ENCODE measurements at places on chromosomes 3 and 15. TPM values are rescaled to one million over a fixed set of nuclear protein-coding genes. Genes with fewer than 3 reads are reported as not detected.
A peak's percentile ranks its signal among the peaks of the same experiment; 100 is the strongest.

Gene CPLX3
- total RNA-seq = 40.5 TPM

Gene KY
- total RNA-seq = 1.4 TPM

Gene SERP1
- total RNA-seq = 304 TPM

Gene CIP2A
- total RNA-seq = 2.0 TPM

Gene CHRD
- total RNA-seq = 2.5 TPM

Gene IMPG2
- 0.28 TPM for total RNA-seq

GRCh38 chr3:130816561-130817445 is 70.2 kb upstream of the PIK3R4 start:
- H3K27ac ChIP-seq = peak overlapping the region; percentile 22
- no peaks in the 10 kb centered on the region for H3K4me1 ChIP-seq
- no peak for DNase-seq

GRCh38 chr3:51384055-51384725 is 901 bp upstream of the MANF start:
- no peaks in the 10 kb centered on the region for H3K36me3 ChIP-seq
- peak overlapping the region; percentile 91 for H3K27ac ChIP-seq
- no peak for DNase-seq
- H3K4me3 ChIP-seq = peak overlapping the region; percentile 78
- H3K4me1 ChIP-seq = peaks cover 16% of the 10 kb centered on the region

DNA sequence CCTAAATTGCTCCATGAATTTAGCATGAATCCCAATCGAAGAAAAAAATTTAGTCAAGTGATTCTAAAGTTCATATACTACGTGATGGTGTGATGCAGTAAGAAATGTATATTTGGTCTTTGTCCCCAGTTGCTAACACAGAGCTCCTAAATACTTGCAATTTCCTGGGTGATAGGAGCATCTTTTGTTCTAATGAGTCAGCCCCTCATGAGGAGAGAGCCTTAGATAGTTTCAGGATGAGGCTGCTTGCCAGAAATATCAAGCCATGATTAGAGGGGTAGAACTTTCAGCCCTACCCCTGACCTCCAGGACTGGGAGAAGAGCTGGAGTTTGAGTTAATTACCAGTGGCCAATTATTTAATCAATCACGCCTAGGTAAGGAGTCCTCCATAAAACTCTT is 170.2 kb downstream of the PDE8A start:
- no peak overlapping the region for H3K4me3 ChIP-seq
- H3K36me3 ChIP-seq = no peaks in the 10 kb centered on the region
- H3K27ac ChIP-seq = no peak overlapping the region
- H3K27me3 ChIP-seq = no peaks in the 10 kb centered on the region
- DNase-seq = no peak
- no peaks in the 10 kb centered on the region for H3K4me1 ChIP-seq

- H3K4me1 ChIP-seq = no peaks in the 10 kb centered on the region
- no peaks in the 10 kb centered on the region for H3K27me3 ChIP-seq
- no peak overlapping the region for H3K4me3 ChIP-seq
- no peak for DNase-seq
- no peak overlapping the region for H3K27ac ChIP-seq
- no peaks in the 10 kb centered on the region for H3K36me3 ChIP-seq
These were observed 90.0 kb upstream of the ANKRD34C start for GRCh38 chr15:79192462-79193036.

DNA sequence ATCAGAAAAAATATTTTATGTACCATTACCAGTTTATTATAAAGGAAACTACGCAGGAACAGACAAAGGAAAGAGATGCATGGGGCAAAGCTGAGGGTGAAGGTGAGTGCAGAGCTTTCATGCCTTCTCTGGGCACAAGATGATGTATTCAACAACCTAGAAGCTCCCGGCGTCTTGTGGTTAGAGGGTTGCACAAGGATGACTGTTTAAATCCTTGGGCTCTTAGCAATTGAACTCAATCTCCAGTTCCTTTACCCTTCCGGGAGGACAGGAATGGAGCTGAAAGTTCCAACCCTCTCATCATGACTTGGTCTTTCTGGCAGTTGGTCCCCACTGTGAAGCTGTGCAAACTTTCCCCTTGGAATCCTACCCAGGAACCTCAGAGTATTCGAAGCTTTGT is 542.0 kb downstream of the EPHA3 start:
- H3K4me3 ChIP-seq = no peak overlapping the region
- H3K27me3 ChIP-seq = no peaks in the 10 kb centered on the region
- no peaks in the 10 kb centered on the region for H3K36me3 ChIP-seq

DNA sequence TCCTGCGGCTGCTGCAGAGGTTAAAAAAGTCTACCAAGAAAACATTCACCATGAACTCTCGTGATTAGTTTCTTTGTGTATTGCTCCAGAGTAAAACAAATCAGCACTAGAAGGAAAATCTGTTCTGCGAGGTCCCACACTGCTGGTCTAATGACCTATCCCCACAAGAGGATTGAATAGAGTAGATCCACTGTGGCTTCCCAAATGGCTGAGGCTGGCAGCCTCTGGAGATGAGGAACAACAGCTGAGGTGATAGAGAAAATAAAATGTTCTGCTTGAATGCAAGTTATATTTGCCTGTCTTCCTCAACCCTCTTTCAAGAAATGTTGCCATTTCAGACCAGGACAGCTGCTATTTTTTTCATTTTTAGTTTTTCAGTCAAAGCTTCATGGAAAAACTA is 883.3 kb downstream of the CADM2 start:
- H3K4me3 ChIP-seq = no peak overlapping the region
- no peaks in the 10 kb centered on the region for H3K36me3 ChIP-seq

DNA sequence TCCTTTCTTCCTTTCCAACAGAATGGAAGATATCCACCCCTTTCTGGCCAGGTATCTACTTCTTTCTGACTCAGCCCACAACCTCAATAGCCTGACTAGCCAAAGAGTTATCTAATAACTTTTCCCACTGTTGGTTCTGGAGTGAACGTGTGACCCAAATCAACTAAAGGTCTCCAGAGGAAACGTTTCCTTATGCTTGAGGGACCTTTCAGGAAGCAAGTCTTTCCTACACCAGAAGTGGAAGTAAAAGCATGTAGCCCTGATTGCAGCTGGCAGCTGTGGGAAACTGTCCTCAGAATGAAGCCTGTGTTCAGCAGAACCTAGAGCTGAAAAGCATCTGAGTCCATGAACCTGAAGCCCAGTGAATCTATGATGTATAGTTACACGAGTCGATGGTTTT is 34.7 kb upstream of the PHLDB2 start:
- DNase-seq = no peak
- H3K4me3 ChIP-seq = no peak overlapping the region
- no peaks in the 10 kb centered on the region for H3K4me1 ChIP-seq
- no peaks in the 10 kb centered on the region for H3K27me3 ChIP-seq
- H3K36me3 ChIP-seq = no peaks in the 10 kb centered on the region

DNA sequence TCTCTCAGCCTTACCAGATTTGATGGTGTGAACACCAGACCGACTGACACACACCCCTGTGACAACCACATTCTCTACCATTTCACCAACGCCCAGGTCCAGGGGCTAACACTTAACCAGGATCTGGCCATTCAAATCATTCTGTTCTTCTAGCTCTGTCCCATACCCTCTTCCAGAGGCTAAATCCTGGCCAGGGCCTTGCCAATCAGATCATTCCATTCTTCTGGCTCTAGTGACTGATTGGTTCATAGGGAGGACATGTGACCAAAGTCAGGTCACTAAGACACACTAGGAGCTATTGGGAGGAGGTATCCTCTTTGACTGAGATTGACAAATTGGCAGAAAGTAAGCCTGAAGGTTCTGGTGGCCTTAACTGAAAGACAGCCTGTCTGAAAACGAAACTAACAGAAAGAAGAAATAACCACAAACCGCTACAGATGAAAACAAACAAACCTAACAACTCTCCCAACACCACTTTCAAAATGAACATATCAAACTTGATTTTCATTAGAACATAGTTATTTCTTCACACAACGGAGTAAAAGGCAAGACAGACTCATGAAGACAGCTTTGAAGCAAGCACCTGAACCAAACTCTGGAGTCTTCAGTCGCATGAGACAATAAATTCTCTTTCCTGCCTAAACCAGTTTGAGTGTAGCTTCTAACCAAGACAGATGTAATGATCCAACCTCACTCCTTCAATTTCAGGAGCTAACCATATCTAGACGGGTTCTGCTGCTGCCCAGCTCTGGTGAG is 68.5 kb downstream of the TRANK1 start:
- H3K4me1 ChIP-seq = no peaks in the 10 kb centered on the region
- no peak for DNase-seq
- no peaks in the 10 kb centered on the region for H3K36me3 ChIP-seq
- H3K27me3 ChIP-seq = no peaks in the 10 kb centered on the region
- no peak overlapping the region for H3K27ac ChIP-seq

DNA sequence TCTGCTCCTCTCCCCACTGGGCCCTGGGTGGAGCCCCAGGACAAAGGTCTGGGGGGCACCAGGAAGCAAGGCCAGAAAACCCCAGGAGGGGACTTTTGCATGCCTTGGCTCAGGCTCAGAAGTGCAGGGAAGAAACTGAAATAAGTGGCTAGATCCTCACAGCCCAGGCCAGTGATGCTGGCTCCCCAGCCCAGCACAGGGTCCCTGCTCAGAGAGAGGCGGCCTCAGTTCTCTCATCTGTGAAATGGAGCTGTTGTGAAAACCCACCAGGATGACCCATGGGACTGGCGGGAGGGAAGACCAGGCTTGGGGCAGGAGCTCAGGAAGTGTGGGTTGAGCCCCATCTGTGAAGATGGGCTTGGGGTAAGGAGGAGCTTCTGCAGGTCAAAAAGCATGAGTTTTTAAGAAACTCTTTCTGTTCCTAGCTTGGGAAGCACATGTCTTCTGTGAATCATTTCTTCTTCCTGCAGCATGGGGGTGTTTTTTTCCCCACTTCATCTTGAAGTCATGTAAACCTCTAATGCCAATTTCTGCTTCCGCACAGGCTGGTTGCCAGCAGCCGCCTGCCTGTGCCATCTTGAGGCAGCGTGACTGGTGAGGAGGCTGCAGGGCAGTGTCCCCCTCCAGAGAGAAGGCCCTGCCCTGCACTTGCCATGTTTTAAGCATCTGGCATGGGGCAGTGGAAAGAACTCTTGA is 118.6 kb downstream of the SMAD6 start:
- no peak overlapping the region for H3K27ac ChIP-seq
- no peaks in the 10 kb centered on the region for H3K36me3 ChIP-seq
- DNase-seq = no peak
- H3K27me3 ChIP-seq = no peaks in the 10 kb centered on the region
- no peaks in the 10 kb centered on the region for H3K4me1 ChIP-seq
- no peak overlapping the region for H3K4me3 ChIP-seq

DNA sequence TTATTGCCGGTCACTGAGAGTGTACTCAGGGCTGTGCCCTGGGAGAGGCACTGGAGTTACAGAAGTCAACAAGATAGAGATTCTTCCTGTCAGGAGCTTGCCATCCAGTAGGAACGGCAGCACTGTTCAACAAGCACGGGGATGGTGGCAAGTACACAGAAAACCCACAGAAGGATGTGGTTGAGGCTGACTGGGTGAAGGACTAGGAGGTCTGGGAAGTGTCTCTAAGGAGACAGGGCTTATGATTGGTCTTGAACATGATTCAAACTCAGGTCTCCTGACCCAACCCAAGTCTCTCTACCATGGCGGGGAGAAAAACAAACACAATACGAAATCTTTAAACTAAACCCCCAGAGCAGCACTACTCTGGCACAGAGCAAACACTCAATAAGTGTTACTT is 37.6 kb downstream of the ERICH6 start:
- H3K36me3 ChIP-seq = no peaks in the 10 kb centered on the region
- no peak for DNase-seq
- H3K4me1 ChIP-seq = no peaks in the 10 kb centered on the region
- no peak overlapping the region for H3K4me3 ChIP-seq

DNA sequence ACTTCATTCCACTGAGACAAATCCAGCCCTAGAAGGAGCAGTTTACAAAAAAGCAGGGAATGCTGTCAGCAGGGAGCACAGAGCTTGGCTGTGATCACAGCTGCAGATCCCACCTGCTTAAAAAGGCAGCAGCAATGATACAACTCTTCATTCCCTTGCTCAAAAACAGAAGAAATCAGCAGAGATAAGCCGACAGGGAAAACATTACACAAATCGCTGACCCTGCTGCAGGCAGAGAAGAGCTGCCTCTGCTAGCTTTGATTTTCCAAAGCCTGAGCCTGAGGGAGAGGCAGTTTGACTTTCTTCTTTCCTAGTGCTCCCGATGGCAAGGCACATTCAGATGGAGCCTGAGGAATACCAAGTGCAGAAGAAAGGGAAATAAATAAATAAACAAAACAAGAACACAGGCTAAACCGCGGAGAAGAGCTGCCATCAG is 80.2 kb downstream of the SHQ1 start:
- no peaks in the 10 kb centered on the region for H3K27me3 ChIP-seq
- H3K4me1 ChIP-seq = peaks cover 2% of the 10 kb centered on the region
- H3K27ac ChIP-seq = peak overlapping the region; percentile 24
- H3K4me3 ChIP-seq = no peak overlapping the region

DNA sequence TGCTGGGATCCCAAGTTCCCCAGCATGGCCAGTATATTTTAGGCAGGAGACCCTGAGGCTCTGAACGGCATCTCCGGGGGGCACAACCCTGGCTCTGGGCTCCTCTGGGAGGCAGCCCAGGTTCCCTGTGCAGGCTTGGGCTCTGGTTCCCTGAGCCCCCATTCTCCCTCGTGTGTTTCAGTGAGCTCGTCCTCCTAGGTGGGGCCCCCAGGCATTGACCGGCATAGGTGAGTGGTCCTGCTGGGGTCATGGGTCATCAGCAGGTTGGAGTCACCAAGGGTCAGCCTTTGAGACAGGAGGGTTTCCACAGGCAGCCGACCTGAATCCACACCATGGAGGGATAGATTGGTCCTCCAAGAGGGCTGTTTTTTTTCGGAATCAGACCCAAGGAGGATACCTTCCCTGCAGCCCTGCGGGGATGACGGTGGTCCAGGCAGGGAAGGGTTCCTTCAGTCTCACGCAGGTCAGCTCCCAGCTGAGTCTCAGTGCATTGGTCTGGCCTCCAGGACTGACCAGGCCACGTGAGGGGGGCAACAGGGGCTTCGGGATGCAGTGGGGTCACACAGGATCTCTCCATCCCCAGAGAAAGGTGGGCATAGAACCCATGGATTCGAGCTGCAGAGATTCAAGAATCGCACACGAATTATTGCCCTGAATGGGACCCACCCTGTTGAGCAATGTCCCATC is 226.0 kb downstream of the SNRPN start:
- no peaks in the 10 kb centered on the region for H3K4me1 ChIP-seq
- no peak overlapping the region for H3K27ac ChIP-seq
- no peaks in the 10 kb centered on the region for H3K36me3 ChIP-seq
- no peak overlapping the region for H3K4me3 ChIP-seq
- H3K27me3 ChIP-seq = no peaks in the 10 kb centered on the region

GRCh38 chr3:36954452-36955134 is 9.7 kb upstream of the TRANK1 start:
- H3K27me3 ChIP-seq = no peaks in the 10 kb centered on the region
- no peaks in the 10 kb centered on the region for H3K36me3 ChIP-seq
- no peak for DNase-seq
- no peaks in the 10 kb centered on the region for H3K4me1 ChIP-seq
- H3K4me3 ChIP-seq = no peak overlapping the region

- no peak overlapping the region for H3K27ac ChIP-seq
- H3K4me1 ChIP-seq = no peaks in the 10 kb centered on the region
- no peaks in the 10 kb centered on the region for H3K27me3 ChIP-seq
- no peak for DNase-seq
- no peaks in the 10 kb centered on the region for H3K36me3 ChIP-seq
- no peak overlapping the region for H3K4me3 ChIP-seq
These were observed 113.1 kb downstream of the POLR2M start for GRCh38 chr15:57819646-57820045.

All from prostate gland (tissue), 2 donors.